ENCODE measurements at places on chromosomes 11 and 22.

DNA sequence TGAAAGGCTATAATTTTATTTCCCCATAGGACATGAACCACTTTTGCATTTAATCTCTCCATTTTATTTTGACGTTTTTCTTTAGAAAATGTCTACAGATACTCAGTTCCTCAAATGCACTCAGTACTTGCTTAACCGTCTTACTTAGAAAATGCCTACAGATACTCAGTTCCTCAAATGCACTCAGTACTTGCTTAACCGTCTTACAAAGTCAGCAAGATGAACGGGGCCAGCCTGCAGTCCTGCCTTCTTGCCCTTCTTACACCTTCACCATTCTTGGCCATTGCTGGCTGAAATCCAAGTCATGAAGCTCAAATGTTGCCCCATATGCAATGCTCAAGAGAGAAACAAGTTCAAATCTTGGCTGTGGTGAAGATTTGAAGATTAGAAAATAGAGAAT, 34.1 kb downstream of the CSNK2A3 start:
- no peak for DNase-seq

- no peak for DNase-seq
These were observed 28.4 kb upstream of the HMOX1 start for GRCh38 chr22:35352214-35353111.

GRCh38 chr11:32792948-32793475, 1.4 kb downstream of the CCDC73 start:
- DNase-seq = peak; percentile 28

- no peak for DNase-seq
These were observed 621.5 kb upstream of the LUZP2 start for GRCh38 chr11:23875176-23875850.

DNA sequence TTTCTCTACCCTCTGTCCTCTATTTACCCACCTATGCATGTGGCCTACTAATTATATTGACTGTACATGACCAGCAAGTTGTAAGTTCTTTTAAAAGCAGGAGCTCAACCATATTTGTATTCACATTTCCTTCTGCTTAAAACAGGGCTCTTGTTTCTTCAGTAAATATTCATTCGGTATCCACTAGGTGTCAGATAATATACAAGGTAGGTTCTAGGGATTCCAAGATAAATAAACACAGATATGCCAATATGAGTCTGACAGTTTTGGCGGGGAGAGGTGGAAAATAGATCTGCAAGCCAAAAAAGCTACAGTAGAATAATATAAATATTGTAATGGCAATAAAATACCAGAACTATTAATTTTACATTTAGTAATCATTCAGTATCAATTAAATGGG, 15.3 kb upstream of the RAB30 start:
- DNase-seq = no peak

- DNase-seq = no peak
These were observed 5.6 kb downstream of the GATD1 start for GRCh38 chr11:771617-772204.

- no peak for DNase-seq
These were observed 23.9 kb downstream of the ELFN2 start for GRCh38 chr22:37403267-37403960.

DNA sequence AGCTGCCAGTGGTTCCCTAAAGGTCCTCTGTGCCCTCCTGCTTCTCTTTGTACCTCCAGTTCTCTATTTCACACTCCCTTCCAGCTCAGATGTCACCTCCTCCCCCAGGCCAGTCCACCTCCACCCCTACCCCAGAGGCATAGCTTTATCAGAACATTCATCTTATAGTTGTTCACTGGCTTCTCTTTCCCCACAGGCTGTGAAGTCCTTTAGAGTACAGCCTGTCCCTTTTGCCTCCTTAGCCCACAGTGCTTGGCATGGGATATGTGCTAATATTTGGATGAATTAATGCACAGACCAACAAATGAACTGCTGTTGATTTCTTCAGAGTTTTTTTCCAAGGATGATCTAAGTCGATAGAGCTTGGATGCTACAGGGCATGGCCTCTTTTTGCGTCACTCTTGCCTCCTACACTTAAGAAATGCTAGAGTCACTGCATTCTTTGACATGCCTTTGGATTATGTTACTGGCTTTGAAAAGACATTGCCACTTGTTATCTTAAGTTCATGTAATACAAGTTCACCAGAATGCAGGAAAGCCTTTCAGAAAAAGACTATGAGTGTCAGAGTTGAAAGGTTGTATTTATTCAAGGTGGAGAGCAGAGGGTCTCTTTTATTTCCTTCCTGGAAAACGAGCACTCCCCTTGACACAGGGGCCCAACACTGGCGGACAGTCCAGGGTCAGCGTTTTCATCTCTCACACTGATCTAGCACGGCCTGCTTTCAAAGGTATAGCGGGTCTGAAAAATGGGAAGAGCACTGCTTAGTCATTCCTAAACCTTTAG, 75.7 kb downstream of the PISD start:
- peak; percentile 24 for DNase-seq

- peak; percentile 73 for DNase-seq
These were observed 682.5 kb downstream of the NTM start for GRCh38 chr11:132052904-132053303.

- DNase-seq = no peak
These were observed 6.9 kb upstream of the NEAT1 start for GRCh38 chr11:65415499-65416340.

- DNase-seq = no peak
These were observed 72.5 kb upstream of the SHISAL1 start for GRCh38 chr22:44385296-44385610.

DNA sequence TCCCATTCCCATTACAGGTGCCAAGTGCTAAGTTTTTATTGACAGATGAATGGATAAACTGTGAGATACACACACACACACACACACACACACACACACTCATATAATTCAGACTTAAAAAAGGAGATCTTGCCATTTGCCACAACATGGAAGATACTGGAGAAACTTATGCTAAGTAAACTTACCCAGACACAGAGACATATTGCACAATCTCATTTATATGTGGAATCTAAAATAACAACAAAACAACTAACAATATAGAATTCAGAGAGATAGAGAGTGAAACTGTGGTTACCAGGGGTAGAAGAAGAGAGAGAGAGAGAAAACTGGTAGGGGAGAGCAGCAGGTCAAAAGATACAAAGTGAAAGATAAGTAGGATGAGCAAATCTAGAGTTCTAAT, 1.4 kb downstream of the MS4A6E start:
- no peak for DNase-seq

DNA sequence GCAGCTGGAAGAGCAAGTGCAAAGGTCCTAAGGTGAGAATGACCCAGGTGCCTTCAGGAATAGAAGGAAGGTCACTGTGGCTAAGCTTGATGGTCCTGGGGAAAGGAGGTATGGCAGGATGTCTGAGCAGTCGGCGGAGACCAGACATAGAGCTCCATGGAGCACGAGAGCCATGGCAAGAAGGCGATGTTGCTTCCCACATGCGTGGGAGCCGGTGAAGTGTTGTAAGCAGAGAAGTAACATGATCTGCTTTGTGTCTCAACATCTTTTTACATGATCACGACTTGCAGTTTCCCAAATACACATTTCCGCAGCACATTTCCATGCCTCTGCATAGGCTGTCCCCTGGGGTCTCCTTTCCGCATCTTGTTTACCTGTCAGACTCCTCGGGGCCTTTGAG, 231.9 kb downstream of the KIRREL3 start:
- no peak for DNase-seq

- DNase-seq = peak; percentile 95
These were observed 30.4 kb downstream of the NEAT1 start for GRCh38 chr11:65452806-65453490.

GRCh38 chr11:36228689-36229088, 60.5 kb downstream of the COMMD9 start:
- DNase-seq = no peak

- peak; percentile 44 for DNase-seq
These were observed 52.2 kb downstream of the PPFIA1 start for GRCh38 chr11:70322666-70323065.

DNA sequence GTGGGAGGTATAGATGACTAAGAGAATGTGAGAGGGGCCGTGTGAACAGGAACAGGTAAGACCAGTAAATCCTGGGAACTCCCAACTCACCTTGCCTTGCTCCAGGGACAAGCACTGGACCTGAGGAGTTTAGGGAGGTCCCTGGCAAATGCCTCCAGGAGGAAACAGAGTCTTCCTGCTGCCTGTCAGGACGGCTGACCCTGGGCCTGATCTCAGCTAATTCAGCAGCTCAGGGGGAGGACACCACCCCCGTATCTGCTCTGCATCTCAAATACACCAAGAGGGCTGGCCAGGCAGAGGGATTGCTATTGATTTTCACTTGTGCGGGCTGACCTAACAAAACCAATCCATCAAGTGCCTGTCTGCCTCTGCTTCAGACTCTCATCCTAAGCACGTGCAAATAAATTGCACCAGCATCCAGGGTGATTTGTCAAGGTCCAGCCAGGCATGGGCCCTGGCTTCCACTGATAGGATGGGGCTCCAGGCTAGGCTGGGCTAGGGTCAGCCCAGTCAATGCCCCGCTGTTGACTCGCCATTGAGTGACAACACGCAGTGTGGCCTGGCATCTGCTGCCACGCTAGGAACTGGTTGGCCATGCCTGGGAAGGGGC, 20.3 kb downstream of the UQCR10 start:
- no peak for DNase-seq

DNA sequence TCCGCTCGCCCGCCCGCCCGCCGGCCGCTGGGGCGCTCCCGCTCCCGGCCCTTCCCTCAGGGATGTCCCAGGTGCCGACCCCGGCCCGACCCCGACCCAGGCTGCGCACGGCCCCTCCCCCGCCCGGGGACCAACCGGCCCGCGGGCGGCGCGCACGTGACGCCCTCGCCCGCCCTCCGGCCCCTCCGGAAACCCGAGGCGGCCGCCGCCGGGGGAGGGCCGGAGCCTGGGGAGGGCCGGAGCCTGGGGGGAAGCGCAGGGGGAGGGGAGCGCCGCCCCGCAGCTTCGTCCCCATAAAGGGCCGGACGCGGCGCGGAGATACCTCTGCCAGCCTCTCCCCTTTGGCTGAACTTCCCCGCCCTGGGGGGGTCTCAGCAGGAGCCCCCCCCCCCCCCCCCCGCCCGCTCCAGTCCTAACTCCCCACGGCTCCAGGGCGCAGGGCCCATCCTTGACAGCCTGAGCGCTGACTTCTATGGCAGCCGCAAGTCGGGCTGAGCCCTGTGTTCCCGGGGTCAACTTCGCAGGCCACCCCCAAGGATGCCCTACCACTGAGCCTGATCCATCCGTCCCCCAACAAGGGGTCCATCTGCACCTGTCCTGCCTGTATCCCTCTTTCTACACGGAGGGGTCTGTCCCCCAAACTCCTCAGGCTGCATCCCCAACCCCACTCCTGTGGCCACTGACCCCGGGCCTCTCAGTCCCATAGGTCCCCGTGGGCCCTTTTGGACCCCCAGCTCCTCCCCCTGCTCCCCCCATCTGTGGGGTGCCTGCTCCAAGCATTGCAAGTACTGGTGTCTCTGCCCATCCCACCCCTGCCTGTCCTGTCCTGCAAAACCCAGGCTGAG, at the start of gene MAPK12:
Gene MAPK12 (minus strand): TSS at position 69 of the 845 bp plus-strand sequence. CDS start 174 bp downstream, outside the sequence.
- peak; percentile 57 for DNase-seq

GRCh38 chr11:120840661-120841060, 183.2 kb upstream of the TBCEL start:
- no peak for DNase-seq

- DNase-seq = no peak
These were observed 109.4 kb downstream of the NAV2 start for GRCh38 chr11:19821993-19822392.
